ENCODE measurements at places on chromosomes 7 and 10.
A peak's percentile ranks its signal among the peaks of the same experiment; 100 is the strongest.

DNA sequence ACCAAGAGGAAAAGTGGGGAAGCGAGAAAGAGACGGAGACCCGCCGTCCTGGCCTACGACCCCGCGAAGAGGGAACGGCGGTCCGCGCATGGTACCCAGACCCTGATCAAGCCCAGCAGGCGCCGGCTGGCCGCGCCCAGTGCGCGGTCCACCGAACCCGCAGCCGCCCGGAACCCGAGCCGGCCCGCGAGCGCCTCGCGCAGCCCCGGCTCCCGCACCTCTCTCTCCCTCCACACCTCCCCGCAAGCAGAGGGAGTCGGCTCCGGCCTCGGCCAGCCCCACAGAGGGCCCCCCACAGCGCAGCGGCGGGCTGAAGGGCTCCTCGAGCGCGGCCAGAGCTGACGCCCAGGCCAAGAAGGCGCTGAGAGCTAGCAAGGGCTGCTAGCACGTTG lies 164.7 kb downstream of the AGMO start:
- DNase-seq: no peak

- no peak for DNase-seq
These were observed 119.5 kb downstream of the MTPAP start for GRCh38 chr10:30229536-30229935.

GRCh38 chr10:78727728-78728127 lies 341.0 kb upstream of the ZMIZ1 start:
- no peak for DNase-seq

- no peak for DNase-seq
These were observed 59.7 kb downstream of the LCOR start for GRCh38 chr10:96891840-96892239.

GRCh38 chr10:17617031-17617911 lies at the start of gene HACD1:
TSS of gene HACD1 (minus strand) at chr10:17617374. CDS start at chr10:17617339, 35 bp downstream.
- DNase-seq: peak; percentile 37

- no peak for DNase-seq
These were observed 28.5 kb downstream of the GSDME start for GRCh38 chr7:24728503-24729364.

GRCh38 chr10:84190621-84191020 lies 3.7 kb upstream of the CDHR1 start:
- DNase-seq: no peak

GRCh38 chr10:89741126-89741762 lies 39.9 kb downstream of the KIF20B start:
- DNase-seq: no peak

- no peak for DNase-seq
These were observed 431.8 kb upstream of the MGMT start for GRCh38 chr10:129035052-129035827.

- no peak for DNase-seq
These were observed 11.5 kb downstream of the ABCB4 start for GRCh38 chr7:87463982-87464381.

- DNase-seq: no peak
These were observed 1.5 kb upstream of the ZNF775 start for GRCh38 chr7:150377635-150378034.

GRCh38 chr10:71230656-71231025 lies 18.3 kb downstream of the UNC5B start:
- no peak for DNase-seq

GRCh38 chr7:44184206-44184872 lies 4.9 kb downstream of the GCK start:
- DNase-seq: no peak

- DNase-seq: no peak
These were observed 129.9 kb downstream of the ABCA13 start for GRCh38 chr7:48301201-48301600.

GRCh38 chr7:32774541-32774951 lies 117.0 kb downstream of the KBTBD2 start:
- no peak for DNase-seq

- no peak for DNase-seq
These were observed 163.2 kb upstream of the GPR26 start for GRCh38 chr10:123502983-123503382.

- DNase-seq: no peak
These were observed 52.7 kb downstream of the TASOR2 start for GRCh38 chr10:5737352-5737751.

GRCh38 chr10:88332503-88333247 lies 250.4 kb downstream of the RNLS start:
- no peak for DNase-seq

- DNase-seq: no peak
These were observed 144.8 kb upstream of the KLF14 start for GRCh38 chr7:130878785-130879184.

DNA sequence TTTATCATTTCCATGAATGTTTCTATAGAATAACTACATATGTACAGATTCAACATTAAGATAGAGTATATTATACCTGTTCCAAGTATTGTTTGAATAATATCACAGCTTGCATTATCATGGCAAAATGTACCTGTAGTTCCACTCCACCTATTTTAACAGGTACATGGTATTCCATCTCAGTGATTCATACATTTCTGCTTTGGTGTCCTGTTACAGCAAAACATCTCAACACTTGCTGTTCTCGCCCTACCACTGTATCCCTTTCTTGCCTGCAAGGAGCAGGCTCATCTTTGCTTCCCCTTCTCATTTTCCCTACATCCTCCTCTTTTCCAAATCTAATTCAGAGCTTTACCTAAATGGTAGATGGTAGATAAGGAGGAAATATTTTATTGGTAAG lies 27.1 kb upstream of the SGCE start:
- no peak for DNase-seq

GRCh38 chr7:140624392-140625191 lies 16.0 kb downstream of the DENND2A start:
- no peak for DNase-seq

DNA sequence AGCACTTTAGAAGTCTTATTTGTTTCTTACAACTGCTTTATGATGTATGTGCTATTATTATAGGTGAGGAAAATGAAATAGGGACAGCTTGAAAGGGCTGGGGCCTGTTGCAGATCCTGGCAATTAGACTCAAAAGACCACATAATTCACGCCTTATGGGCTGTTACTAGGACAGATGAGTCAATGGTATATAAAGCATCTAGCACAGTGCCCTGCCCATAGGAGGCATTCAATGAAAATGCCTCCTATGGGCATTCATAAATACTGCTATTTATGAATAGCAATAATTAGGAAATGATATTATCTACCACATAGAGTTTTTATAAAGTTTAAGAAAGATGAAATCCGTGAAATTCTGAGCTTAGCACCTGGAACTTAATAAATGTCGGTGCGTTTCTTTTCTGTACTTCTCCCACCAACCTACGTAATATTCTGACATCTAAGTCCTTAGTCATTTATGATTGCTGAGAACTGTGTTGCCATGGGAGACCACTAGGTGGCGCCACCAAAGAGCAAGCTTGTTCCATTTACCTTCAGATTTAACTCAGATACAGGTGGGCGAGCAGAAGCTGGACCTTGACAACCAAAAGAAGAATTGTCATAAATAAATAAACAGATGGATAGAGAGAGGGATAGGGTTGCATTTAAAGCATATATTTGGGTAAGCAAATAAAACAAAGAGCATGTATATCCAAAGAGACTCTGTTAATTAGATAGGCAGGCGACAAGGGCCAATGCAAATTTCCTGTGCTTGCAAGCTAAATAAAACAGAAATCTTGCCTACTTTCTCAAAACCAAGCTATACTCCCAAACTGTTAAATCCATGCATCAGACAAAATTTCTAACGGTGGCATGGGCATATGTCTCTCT lies 699.9 kb downstream of the INHBA start:
- no peak for DNase-seq

Measured in GM12892 (cell line).